MV-4-11 (cell line): ENCODE measurements at places on chromosomes 16 and 17.
A peak's percentile ranks its signal among the peaks of the same experiment; 100 is the strongest.

GRCh38 chr16:3049921-3050481 is 3.6 kb downstream of the MMP25 start:
- no peak for DNase-seq

DNA sequence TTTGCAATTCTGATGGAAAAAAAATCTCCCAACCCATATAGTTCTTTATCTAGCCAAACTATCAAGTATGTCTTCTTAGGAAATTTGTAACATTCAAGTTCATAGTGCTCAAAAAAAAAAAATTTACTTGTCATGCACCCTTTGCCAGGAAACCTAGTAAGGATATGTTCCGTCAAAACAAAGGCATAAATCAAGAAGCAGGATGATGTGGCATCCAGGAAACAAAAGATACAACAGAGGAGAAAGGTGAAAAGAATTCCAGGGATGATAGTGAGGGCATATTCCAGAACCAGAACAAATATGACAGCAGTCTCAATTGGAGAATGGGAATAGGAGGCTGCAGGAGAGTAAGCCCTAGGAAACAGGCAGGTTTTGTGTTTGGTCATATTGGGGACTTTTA is 104.6 kb downstream of the SPAG9 start:
- no peak for DNase-seq

DNA sequence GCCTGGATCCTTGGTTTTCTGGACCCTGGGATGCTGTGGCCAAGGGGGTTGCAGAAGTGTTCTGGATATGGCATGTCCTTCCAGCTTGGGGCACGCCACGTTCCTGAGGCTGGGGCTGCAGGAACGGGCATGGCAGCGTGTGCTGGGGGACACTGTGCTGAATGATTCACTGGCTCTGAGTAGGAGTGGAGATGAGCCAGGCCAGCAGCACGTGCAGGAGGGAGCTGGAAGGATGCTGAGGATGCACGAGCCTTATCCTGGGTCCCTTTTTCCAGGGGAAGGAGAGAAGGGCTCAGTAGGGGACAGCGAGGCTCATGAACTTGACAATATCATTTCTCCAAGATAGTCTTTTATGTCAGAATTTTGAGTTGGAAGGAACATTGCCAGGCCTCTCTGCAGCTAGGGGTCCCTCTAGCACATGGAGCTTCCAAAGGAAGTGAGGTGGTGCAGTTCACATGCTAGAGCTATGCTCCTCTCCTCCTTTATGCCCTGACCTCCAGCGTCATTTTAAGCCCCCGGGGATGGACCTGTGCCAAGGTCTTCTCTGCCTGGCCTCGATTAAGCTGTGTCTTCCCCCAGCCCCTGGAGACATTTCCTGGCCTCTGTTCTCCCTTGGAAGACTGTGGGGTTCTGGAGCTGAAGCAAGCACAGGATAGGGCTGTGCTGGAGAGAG is 125.9 kb downstream of the OR1D5 start:
- DNase-seq, result no peak

DNA sequence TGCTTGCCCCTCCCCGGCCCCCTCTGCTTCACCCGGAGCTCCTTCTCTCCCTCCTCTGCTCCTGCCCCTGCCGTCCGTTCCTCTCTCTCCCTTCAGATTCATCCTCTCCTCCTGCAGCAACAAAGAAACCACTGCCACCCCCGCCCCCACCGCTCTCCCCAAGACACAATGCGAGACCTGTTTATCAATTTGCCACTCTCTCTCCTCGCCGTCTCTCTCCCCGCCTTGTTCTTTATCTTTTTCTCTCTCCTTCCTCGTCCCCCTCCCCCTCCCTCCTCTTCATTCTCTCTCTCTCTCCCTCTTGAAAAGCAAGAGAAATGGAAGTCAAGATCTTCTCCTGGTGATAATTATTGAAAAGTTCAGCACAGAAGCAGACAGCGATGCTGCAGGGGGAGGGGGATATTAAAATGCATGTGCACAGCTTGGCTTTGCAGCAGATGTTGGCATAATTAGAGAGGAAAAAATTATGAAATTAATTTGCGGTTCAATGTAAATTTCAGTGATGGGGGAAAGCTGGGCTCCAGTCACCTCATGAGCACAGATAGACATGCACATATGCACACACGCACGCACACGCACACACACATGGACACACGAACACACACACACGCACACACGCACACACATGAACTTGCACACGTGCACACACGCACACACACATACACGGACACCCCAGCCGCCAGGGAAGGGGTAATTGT is 58.1 kb upstream of the CBFA2T3 start:
- no peak for DNase-seq

DNA sequence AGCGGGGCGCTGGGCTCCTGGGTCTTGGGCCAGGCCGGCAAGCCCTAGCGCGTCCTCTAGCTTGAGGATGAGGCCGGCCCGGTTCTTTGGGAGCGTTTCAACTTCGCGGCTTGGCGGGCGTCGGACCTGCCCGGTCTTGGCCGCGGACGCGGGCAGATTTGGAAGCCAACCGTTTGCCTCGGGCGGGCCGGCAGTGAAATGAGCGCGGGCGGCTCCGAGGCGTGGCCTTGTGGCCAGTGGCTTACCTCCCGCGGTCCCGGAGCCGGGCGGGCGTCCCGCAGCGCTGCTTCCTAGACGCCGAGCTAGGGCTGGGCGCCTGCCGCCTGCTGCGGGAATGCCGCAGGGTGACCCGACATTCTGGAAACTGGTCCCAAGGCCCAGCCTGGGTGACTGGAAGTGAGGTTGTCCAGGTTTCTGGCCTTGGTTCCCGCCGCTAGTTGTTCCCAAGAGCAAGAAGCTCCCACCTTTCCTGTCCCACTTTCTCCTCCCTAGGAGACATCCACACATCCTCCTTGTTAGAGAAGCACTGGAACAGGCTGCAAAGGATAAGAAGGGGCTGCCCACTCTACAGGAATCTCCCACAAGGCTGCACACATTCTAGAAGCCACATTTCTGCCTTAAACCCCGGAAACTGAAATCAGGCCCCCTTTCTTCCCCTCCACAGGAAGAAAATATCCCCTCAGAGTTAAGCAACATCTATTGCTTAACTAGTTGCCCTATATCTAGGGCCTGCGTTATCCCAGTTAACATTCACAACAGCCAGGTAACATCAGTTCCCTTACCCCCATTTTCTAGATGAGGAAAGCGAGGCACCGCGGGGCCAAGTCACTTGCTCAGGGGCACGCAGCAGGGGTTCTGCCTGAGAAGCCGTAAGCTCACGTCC is 4.5 kb upstream of the CBX8 start:
- DNase-seq, result peak; percentile 54

- DNase-seq, result no peak
Measured at GRCh38 chr17:50362661-50363060, 10.3 kb downstream of the MRPL27 start.

GRCh38 chr16:70710422-70711210 is 24.8 kb upstream of the MTSS2 start:
- DNase-seq, result no peak

- no peak for DNase-seq
Measured at GRCh38 chr16:88067530-88068411, 116.5 kb downstream of the BANP start.

DNA sequence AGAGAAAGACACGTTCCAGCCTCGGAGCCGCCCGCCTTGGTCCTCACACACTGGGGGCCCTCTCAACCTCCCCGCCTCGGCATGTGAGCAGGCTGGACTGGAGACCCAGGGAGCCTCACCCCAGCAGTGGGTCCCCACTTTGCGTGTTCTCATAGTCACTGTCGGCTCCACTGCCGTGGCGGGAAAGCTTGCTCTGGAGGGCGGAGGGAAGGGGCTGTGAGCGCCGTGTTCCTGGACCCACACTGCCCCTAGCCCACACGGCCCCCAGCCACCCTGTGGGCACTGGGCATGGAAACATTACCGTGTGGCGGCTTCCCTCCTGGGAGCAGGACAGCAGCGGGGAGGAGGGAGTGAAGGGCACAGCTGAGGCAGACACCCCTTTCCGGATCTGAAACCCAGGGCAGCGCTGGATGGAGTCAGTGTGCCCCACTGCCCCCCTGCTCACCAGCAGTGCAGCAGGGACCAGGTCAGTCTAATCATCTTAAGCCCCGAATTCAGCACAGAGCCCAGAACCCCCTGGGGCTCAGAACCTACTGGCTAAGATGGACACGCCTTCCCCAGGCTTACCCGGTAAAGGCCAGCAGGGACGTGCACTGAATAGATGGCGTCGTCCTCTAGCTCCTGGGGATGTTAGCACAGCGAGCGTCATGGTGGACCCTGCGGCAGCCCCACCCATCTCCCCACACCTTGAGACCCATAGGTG is 7.2 kb downstream of the TP53I13 start:
- DNase-seq, result no peak

DNA sequence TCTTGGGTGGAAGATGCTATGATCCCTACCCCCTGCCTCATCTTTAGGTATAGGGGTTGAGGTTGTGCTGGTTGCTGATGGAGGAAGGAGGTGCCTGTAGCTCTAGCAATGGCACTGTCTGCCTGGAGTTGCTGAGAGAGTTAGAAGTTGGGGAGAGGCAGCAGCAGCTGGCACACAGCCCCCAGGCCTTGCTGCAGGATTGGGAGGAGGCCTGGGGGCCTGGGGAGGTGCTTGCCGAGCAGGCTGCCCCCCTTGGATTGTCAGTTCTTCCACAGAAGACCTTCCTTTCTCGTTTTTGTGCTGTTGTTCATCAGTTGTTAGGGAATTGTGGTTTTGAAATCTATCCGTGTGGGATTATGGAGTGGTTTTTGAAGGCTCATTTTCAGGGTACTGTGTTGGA is 52.9 kb downstream of the SEC14L1 start:
- no peak for DNase-seq

DNA sequence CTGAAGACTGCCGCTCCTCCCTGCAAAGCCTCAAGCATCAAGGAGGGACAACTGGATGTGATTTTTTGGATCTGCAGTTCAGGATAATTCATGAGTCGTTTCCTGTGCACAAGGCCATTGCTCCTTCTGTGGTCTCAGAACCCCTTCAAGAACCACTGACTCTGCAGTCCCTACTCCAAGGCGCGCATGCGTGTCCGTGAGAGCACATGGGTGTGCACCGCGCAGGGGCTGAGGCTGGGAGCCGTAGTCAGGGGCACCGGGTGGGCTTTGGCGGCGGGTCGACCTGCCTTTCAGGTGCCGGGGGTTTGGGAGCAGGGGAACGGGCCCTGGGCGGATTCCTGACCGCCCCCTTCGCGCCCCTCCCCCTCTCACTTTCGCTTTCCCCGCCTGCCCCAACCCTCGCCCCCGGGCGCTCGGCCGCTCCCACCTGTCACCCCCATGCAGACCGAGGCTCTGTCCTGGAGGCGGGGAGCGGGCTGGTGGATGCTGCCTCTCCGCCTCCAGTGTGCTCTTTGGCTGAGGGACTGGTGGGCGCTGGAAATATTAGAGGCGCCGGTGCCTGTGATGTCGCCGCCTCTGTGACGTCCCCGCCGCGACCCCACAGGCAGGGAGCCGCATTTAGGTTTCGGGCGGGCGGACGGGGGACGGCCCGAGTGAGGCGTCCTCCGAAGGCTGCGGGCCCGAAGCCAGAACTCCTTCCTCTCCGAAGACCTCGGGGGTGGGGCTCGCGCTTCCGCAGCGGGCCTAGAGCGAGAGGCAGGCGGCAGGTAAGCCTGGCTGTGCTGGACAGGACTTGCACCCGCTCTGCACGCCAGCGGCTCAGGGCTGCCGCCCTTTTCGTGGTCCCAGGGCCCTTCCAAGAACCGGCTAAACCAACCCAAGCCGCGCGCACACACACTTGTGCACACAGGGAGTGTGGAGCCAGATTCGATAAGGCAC is at the start of gene SPATA32:
Gene SPATA32, minus strand, starts transcription at position 518 of the 939 bp plus-strand sequence. Its CDS starts 78 bp downstream, at position 440.
- DNase-seq, result no peak

DNA sequence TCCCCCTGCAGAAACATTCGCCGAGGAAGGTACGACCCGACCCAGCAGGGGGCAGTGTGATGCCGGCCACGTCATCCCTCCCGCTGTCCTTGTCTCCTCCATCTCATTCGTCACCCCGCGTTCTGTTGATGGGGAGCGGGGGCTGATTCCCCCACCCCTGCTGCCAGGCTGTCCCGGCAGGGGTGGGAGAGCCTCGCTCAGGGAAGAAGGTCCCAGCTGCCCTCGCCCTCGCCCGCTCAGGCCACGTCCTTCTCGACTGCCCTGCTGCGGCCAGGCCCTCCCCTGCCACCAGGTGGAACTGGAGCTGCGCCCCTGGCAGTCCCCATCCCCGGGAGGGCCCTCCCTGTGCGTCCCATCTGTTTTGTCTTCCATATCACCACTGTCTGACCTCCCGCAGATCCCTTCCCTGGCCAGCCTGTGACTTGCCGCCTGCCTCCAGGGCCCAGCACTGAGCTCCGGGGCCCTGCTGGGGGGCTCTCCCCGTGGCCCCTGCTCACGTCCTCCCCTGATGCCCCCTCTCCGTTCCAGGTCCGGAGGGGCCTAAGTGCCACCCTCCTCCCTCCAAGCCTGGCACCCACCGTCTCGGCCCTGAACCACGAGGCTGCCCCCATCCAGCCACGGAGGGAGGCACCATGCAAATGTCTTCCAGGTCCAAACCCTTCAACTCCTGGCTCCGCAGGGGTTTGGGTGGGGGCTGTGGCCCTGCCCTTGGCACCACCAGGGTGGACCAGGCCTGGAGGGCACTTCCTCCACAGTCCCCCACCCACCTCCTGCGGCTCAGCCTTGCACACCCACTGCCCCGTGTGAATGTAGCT is 20.6 kb downstream of the ADAM11 start:
- peak; percentile 39 for DNase-seq
